Neural crest cell (in vitro differentiated cells): ENCODE measurements at places on chromosomes 12 and 14. TPM values are rescaled to one million over a fixed set of nuclear protein-coding genes. Genes with fewer than 3 reads are reported as not detected.

The GSC gene
- total RNA-seq = not detected in 2 replicates

- peaks cover 10% of the 10 kb centered on the region for H3K36me3 ChIP-seq
- H3K4me3 ChIP-seq = no peak overlapping the region
- H3K4me1 ChIP-seq = no peaks in the 10 kb centered on the region
- H3K27me3 ChIP-seq = no peaks in the 10 kb centered on the region
- no peak overlapping the region for H3K27ac ChIP-seq
These were observed 23.4 kb downstream of the PRKAB1 start for GRCh38 chr12:119691202-119691810.

GRCh38 chr12:57474430-57474829, 5.2 kb downstream of the ARHGAP9 start:
- no peak for DNase-seq
- H3K36me3 ChIP-seq = no peaks in the 10 kb centered on the region
- H3K27ac ChIP-seq = no peak overlapping the region
- no peak overlapping the region for H3K4me3 ChIP-seq
- H3K27me3 ChIP-seq = peaks cover 94% of the 10 kb centered on the region

- peaks cover 31% of the 10 kb centered on the region for H3K4me1 ChIP-seq
- DNase-seq = no peak
- H3K27ac ChIP-seq = no peak overlapping the region
- H3K4me3 ChIP-seq = no peak overlapping the region
- H3K27me3 ChIP-seq = no peaks in the 10 kb centered on the region
These were observed 100.3 kb downstream of the SAMD4A start for GRCh38 chr14:54667026-54667744.

DNA sequence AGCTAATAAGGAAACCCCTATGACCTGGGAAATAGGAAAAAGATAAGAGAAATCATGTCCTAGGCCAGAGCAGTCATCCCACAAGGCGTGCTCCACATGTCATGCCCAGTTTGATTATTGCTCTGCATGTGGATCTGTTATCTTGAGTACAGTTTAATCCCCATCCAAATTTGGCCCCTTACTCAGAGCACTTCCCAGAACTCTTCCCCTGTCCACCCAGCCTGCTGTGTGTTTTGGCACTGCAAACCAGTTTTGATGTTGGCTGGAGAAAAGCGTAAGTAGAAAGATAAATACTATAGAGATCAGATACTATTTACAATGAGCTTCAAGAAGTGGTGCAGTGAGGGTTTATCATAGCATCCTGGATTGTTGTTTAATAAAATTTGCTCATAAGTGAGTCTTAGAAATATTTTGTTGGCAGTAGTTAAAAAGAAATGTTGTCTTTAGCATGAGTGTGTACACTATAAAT, 83.8 kb downstream of the PTPRB start:
- H3K27me3 ChIP-seq = no peaks in the 10 kb centered on the region
- H3K27ac ChIP-seq = no peak overlapping the region
- H3K4me3 ChIP-seq = no peak overlapping the region
- no peak for DNase-seq
- peaks cover 33% of the 10 kb centered on the region for H3K4me1 ChIP-seq

DNA sequence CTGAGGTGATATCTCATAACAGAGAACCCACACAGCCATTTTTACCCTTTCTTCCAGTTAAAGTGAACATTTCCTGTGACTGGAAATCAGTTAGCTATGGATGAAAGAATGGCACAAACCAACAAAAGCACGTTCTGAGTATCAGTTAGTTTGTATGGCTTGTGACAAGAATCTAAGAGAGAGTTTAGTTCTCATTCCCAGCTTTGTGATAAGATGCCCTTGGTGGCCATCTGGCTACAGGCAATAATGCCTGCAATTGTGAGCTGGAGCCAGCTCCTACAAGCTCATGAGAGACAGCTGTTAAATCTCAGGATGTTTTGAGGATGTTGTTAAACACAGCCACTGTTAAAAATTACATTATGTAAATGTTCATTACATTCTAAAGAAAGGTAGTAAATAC, 122.0 kb upstream of the FRMD6 start:
- peaks cover 10% of the 10 kb centered on the region for H3K36me3 ChIP-seq
- no peak overlapping the region for H3K4me3 ChIP-seq
- no peaks in the 10 kb centered on the region for H3K27me3 ChIP-seq
- H3K4me1 ChIP-seq = peaks cover 50% of the 10 kb centered on the region
- H3K27ac ChIP-seq = no peak overlapping the region
- no peak for DNase-seq

The KRT6C gene
- not detected in 2 replicates for total RNA-seq

GRCh38 chr12:111221062-111222026, 147.6 kb downstream of the PHETA1 start:
- DNase-seq = no peak
- H3K27ac ChIP-seq = no peak overlapping the region
- no peaks in the 10 kb centered on the region for H3K36me3 ChIP-seq
- peaks cover 9% of the 10 kb centered on the region for H3K27me3 ChIP-seq
- H3K4me3 ChIP-seq = no peak overlapping the region

GRCh38 chr14:77027538-77028383, 747 bp downstream of the IRF2BPL start:
- DNase-seq = peak; percentile 41
- peak overlapping the region; percentile 78 for H3K4me3 ChIP-seq
- H3K36me3 ChIP-seq = peaks cover 4% of the 10 kb centered on the region
- no peaks in the 10 kb centered on the region for H3K27me3 ChIP-seq
- no peak overlapping the region for H3K27ac ChIP-seq

DNA sequence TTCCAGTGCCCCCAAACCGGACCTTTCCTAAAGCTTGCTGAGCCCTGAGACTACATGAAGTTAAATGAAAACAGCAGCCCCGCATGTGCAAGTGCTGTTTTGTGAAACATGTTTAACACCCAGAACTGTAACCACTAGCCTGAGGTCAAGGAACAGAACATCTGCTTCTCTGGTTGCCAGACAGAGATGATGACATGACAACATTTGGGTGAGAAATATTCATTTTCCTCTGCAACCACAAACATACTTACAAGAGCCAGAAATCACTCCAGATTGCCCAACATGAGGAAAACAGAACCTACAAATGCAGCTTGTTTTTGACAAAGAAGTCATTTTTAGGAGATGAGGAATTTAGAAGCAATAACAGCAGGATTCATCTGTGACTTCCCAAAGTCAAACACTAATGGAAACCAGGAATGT, 110.4 kb downstream of the BCAT1 start:
- H3K27me3 ChIP-seq = no peaks in the 10 kb centered on the region
- H3K4me3 ChIP-seq = no peak overlapping the region
- no peak for DNase-seq

DNA sequence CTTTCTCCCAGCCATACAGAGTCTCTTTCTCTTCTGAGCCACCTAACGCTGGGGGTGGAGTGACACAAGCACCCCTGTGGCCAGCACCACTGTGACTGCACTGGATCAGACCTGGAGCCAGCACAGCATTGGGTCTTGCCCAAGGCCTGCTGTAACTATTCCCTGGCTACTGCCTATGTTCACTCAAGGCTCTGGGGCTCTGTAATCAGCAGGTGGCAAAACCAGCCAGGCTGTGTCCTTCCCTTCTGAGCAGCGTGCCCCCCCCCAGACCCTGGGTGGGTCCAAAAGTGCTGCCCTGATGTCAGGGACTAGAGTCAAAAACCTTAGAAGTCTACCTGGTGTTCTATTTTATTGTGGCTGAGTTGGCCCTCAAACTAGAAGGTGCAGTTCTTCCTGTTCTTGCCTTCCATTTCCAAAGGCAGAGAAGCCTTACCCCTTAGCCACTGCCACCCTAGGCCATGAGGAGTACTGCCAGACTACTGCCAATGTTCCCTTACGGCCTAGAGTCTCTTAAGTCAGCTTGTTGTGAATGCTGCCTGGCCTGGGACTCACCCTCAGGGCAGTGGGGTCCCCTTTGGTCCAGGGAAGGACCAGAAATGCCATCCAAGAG, 49.9 kb downstream of the PELI2 start:
- peaks cover 47% of the 10 kb centered on the region for H3K36me3 ChIP-seq
- H3K27ac ChIP-seq = no peak overlapping the region
- H3K27me3 ChIP-seq = no peaks in the 10 kb centered on the region
- H3K4me1 ChIP-seq = peaks cover 18% of the 10 kb centered on the region
- H3K4me3 ChIP-seq = no peak overlapping the region

The E2F7 gene
- 25.7 and 29.8 TPM in 2 replicates for total RNA-seq

GRCh38 chr12:61213646-61214045, 1046.6 kb upstream of the USP15 start:
- no peaks in the 10 kb centered on the region for H3K36me3 ChIP-seq
- DNase-seq = no peak
- no peaks in the 10 kb centered on the region for H3K4me1 ChIP-seq
- H3K27ac ChIP-seq = no peak overlapping the region
- no peak overlapping the region for H3K4me3 ChIP-seq
